HFF-Myc (cell line): ENCODE measurements at places on chromosomes 2 and 18.

DNA sequence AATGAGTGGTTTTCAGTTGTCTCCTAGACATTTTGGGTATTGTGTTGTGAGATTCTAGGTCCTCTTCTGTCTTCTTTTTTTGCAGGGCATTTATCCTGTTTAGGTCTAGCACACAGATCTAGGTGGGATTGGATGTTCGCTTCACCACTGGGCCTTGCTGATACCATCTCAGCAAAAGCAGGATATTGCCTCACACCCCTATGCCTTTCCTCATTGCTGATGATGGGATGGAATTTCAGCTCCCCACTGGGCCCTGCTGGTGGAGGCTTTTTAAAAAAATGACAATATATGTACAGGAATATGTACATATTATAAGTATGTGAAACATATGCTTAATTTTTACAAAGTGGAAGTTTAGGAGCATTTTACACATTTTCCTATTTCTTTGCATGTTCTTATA, 5.4 kb upstream of the TOGARAM2 start:
- DNase-seq, result no peak

GRCh38 chr2:197297772-197298318, 12.7 kb downstream of the ANKRD44 start:
- DNase-seq, result no peak

GRCh38 chr18:78607221-78607620, 372.4 kb upstream of the SALL3 start:
- DNase-seq, result no peak

DNA sequence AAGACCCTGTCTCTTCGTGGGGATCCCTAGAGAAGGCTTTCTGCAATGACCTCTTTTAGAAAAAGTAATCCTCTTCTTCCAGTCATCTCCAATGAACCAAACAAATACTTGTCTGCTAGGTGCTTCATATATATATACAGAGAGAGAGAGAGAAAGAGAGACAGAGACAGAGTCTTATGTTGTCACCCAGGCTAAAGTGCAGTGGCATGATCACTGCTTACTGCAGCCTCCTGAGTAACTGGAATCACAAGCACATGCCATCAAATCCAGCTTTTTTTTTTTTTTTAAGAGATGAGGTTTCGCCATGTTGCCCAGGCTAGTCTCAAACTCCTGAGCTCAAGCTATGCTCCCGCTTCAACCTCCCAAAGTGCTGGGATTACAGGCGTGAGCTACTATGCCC, 18.6 kb upstream of the PKDCC start:
- DNase-seq, result no peak

GRCh38 chr2:233090879-233091278, 30.7 kb downstream of the INPP5D start:
- no peak for DNase-seq

GRCh38 chr18:42765302-42765701, 350.2 kb downstream of the RIT2 start:
- DNase-seq, result no peak

GRCh38 chr2:18991177-18992168, 366.9 kb downstream of the OSR1 start:
- no peak for DNase-seq

DNA sequence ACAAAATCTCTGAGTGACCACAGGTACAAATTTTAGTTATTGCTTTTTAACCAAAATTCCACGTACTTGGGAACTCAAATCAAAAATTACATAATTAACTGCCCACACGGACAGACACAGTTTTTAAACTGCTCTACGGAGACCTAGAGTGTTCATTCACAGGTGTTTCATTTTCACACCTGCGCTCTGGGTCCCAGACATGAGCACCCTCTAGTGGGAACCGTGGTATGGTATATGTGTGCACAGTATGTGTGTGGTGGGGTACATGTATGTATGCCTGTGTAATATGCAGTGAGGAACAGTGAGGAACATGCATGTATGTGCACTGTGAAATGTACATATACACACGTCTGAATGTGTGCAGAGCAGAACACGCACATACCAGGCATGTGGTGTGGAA, 65.0 kb downstream of the PPP4R1 start:
- no peak for DNase-seq

DNA sequence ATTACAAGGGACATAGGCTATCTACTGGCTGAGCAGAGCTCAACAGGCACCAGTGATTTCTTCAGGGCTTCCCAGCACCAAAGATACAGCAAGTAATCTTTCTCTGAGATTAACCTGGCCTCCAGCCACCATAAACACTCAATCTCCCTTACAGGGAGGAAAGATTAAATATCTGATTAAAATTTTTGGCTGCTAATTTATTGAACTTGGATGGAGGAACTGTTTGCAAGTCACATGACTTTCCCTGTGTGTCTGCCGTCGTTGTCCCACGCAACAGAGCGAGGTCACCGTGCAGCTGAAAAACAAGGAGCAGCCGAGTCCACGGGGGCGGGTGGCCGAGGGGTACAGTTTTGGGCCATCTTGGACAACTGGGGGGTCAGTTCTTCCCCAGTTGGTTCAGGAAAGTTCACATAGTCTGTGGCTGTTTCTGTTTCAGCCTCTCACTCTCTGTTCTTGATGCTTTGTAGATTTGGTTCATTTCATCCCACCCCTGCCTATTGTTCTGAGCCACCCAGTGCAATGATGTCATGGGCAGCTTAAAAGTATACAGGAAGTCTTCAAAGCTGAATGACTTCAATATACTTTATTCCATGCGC, 186.8 kb upstream of the CTAGE1 start:
- no peak for DNase-seq

DNA sequence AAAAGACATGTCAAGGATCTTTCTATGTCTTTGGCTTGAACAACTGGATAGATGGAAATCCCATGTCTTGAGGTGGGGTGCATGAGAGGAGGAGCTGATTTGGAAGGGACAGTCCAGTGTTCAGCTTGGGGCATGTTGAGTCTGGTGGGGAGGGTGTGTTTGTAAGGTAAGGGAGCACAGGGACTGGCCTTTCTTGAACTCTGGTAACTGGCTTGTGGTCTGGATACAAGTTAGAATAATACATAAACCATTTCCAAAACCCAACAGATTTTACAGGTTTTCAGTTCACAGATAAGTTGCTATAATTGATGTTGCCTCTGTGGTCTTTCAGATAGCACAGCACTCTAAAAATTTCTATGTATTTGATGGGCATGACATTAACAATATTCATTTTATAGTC, 24.2 kb downstream of the RHBDD1 start:
- no peak for DNase-seq

GRCh38 chr2:159506764-159507440, 109.4 kb downstream of the BAZ2B start:
- DNase-seq, result no peak

DNA sequence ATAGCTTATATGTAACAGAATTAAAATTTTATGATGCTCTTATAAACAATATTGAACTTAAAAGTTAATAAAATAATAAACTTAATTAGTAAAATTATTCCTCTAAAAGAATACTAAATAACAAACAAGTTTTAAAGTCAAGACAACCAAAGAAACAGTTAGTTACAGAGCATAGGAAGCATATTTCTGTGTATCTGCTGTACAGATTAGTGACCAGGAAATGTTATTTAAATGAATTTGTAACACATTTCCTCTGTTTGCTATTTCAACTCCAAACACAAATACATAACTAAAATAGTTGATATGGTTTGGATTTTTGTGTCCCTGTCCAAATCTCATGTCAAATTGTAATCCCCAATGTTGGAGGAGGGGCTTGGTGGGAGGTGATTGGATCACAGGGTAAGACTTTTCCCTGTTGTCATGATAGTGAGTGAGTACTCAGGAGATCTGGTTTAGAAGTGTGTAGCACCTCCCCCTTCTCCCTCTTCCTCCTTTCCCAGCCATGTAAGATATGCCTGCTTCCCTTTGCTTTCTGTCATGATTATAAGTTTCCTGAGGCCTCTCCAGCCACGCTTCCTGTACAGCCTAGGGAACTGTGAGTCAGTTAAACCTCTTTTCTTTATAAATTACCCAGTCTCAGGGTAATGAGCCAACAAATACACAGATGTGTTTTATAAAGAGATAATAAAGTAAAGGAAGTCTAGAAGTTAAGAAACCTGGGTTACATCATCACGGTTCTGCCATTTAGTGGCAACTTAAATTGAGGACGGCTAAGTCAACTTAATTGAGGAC, 51.8 kb downstream of the ROCK2 start:
- DNase-seq, result no peak

GRCh38 chr2:86305195-86305914, 32.1 kb downstream of the REEP1 start:
- DNase-seq, result no peak

DNA sequence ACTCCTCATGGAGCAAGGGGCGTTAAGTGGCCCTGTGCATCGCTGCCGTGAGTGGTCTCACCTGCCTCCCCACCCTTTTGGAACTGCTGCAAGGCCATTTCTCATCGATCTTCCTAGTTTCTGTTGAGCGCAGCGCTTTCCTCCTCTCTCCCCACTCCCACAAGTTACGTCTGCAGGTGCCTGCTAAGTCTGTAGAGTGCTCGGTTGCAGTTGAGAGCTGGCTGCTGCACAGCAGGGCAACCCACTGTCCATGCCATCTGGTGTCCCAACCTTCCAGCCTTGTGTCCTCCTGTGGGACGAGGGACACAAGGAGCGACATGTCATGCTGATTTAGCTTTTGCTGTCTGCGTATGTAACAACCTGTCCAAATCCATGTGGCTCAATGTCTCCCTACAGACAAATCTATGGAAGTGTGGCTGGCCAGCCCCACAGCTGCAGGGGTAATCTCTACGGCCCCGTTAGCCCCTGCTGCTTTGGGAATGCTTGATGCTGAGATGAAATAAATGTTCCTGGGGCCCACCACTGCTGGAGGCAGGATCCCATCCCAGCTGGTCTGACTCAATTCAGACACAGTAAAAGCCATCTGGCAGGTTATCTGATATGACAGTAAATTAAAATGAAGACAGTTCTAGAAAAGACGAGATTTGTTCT, 68.1 kb upstream of the TCF7L1 start:
- no peak for DNase-seq

GRCh38 chr18:49021433-49022129, 70.8 kb upstream of the SMAD7 start:
- no peak for DNase-seq

DNA sequence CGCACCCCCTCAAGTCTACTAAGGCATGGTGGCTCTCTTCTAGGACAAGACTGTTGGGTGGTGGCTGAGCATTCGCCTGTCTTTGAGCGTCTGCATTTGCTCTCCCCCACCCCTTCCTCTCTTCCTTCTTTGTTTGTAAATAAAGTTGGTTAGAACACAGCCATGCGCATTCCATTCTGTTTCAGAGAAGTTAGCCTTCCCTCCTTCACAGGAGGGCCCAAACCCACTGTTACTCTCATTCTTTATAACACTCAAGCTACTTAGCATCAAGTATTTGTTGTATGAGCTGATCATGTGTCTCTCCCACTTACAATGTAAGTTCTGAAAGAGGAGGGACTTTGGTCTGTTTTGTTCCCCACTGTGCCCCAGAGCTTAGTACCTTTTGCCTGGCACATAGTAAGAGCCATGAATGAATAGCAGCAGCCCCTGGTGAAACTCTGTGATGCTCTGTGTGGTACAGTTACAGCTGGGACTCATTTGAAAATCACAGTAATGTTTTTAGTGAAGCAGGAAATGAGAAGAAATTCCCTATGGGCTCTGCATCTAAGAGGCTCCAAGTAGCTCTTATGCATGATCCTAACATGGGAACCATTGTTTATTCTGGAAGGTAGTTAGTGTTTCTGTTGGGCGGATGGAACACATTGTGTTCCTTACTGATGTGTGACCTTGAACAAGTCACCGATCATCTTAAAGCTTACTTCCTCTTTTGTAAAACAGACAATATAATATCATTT, 7.7 kb downstream of the MGAT5 start:
- DNase-seq, result no peak

- DNase-seq, result no peak
These were observed 101.0 kb upstream of the CTDP1 start for GRCh38 chr18:79578396-79579260.

GRCh38 chr2:43303889-43304288, 77.5 kb upstream of the ZFP36L2 start:
- no peak for DNase-seq

- DNase-seq, result peak; percentile 11
These were observed 175.1 kb downstream of the NCK2 start for GRCh38 chr2:105919826-105920225.

DNA sequence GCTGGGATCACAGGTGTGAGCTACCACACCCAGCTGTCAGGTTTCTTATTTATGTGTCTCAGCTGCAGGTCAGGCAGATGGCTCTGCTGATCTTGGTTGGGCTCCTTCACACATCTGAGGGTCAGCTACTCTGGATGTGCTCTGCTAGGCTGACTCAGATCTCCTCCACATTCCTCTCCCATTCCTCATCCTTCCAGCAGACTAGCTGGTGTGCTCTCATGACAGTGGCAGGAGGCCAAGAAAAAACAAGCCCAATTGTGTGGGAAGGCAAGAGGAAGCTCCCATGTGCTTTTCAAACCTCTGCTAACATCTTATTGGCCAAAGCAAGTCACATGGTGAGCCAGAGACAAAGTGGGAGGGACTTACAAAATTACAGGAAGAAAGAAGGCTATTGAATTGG, 11.7 kb upstream of the MSH6 start:
- DNase-seq, result peak; percentile 79

- DNase-seq, result no peak
These were observed 58.3 kb upstream of the BCL2L11 start for GRCh38 chr2:111062417-111062816.

DNA sequence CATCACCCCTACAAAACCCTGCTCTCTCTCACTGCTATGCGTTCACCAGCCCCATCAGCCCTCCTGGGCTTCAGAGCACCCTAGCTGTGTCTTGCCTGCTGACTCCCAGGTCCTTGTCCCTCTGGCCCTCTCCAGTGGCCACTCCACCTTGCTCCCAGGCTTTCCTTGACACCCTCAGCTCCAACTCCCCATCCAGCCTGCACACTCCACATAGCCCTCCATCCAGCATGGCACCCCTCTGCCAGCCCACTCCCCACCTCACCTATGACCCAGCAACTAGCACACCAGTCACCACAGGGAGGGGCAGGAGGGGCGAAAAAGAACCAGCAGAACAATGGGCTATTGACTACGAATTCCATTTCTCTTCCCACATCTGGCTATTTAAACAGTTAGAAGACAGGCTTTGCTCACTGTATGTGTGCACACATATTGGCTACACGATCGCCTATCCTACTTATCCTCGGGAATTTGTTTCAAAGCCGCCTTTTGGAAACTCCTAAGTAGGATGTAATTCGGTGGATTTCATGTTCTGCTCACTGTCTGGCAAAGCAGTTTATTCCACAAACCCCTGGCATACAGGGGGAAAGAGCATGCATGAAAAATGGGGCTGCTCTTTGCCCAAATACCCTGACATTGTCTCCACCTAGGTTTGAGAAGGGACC, 195.3 kb downstream of the SMAD2 start:
- DNase-seq, result no peak

- DNase-seq, result no peak
These were observed 360.4 kb downstream of the ZNF516 start for GRCh38 chr18:76134628-76135027.
